Fibroblast of skin of right biceps (primary cell): ENCODE measurements at places on chromosomes 1 and 21.

DNA sequence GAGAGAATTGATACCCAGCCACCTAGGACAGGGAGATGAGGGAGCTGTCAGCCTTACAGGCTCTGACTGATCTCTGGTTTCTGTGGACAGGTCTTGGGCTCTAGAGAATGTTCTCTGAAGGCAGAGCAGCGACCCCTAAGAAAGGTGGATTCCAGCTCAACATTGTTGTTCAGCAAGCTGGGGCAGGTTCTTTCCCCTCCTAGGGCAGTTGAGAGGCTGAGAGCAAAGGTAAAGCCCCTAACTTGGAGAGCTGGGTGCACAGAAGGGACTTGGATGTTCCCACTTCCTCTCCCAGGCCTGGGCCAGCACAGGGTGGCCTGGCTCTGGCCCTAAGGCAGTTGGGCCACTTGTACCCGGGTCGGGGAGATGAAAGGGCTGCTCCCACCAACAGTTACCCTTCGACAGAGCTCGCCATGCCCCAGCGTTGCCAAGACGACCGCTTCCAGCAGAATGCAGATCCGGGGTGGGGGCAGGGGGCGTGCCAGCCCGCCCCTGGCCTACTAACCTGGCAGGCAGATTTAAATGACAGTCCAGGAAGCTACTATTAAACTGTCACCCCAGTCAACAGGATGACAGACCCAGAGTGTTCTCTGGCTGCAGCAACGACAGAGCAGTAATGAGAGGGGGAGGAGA lies 31.6 kb downstream of the LRP8 start:
- no peak for DNase-seq

DNA sequence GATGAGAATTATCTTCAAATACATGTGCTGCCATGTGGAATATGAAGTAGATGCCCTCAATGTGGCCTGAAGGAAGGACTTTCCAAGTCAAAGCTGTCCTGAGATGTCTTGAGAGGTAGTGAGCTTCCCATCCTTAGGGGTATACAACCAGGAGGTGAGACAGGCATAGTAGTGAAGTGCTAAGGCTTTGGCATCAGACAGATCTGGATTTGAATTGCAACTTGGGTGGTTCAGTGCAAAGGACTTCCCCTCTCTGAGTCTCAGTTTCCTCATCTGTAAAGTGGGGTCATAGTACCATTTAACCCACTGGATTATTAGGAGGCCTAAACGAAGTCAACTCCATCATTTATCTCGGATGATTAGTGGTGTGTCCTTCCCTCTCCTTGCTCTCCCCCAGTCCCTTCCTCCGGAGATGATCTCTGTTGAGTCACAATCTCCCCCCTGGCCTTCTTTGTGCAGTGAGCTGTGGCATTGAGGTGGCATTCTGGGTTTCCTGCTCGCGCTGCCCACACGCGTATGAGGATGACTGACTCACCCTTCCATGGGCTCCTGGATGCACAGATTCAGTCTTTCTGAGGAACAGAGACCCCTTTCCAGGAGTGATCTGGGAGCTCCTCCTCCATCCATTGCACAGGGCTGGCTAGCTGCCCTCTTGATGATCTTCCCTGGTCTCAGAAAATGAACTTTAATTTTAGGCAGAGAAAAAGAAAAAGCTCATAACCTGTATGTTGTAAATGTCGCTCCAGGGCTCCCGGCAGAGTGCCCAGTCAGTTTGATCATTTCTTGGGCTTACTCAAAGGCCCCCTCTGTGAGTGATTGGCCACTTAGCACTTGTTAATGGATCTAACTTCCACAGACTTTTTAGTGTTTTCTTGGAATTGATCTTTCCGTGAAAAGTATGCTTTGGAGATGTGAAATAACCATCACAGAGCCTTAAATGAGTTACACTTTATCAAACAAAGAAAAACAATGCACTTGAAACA lies 354.6 kb downstream of the PTPRU start:
- peak; percentile 18 for DNase-seq

- DNase-seq: peak; percentile 90
These were observed 20.7 kb downstream of the DIPK1A start for GRCh38 chr1:92940541-92940940.

- peak; percentile 34 for DNase-seq
These were observed 97.2 kb upstream of the ARTN start for GRCh38 chr1:43836267-43836951.

DNA sequence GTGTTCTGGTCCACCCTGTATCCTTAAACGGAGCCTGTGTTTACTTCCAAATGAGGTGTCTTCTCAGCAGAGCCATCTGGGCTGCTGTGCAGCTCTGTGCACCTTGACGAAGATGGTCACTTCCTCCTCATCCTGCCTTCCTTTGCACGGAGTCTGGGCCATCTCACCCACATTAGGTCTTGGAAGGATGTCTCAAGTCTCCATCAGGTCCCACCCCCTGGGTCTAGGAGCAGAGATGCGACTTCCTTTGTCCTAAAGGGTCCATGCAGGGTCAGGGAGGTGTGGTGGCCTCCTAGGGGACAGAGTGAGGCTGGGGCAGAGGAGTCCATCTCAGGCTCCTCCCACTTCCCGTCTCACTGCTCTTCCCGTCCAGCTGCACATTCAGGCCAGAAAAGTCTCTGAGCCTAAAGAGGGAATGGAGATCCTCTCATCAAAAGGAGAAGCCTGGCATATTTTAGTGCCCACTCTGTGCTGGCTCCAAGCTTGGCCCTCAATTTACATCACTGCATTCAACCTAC lies 209.2 kb downstream of the MATN1 start:
- DNase-seq: no peak

DNA sequence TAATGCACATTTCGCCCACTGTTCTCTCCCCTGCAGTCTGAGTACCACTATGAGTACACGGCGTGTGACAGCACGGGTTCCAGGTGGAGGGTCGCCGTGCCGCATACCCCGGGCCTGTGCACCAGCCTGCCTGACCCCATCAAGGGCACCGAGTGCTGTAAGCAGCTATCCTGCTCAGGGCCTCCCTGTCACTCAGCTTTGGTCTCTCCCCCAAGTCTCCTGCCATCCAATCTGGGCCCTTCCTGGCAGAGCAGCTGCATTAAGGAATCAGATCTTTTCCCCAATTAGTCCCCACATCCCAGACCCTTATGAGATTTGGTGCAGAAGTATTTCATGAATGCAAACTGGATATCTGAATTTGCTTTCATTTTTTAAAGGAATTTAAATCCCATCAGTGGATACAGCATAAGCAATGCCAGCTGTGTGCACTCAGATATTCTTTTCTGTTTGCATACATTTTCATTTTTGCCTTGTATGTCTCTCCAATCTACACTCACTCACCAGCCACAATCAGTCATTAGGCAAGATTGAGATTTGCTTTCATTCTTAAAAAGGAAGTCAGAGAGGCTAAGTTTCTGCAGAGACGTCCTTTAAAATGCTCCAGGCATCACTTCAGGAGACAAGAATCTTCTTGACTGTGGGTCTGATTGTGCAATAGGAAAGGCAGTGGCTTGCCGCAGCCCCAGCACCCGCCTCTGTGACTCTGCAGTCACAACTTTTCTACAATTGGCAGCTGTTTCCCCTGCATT lies 48.1 kb downstream of the ELAPOR1 start:
- peak; percentile 91 for DNase-seq

DNA sequence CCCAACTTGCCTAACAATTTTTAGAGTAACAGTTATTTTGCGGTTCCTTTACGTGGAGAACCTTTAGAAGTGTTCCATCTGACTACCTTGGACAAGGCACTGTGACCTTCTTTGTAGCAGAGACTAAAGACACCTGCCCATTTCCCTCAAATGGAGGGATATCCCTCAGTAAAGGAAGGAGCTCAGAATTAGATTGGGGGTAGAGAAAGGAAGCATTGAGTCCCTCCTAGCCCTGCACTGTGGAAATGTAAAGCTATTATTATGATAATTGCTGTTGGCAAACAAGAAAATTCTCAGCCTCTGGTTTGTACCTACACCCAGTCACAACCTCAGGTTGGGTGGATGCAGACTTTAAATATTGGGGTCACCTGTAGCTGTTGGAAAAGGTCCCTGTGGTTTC lies 72.6 kb upstream of the MACF1 start:
- DNase-seq: no peak

GRCh38 chr1:31763671-31764311 lies 349 bp downstream of the ADGRB2 start:
- no peak for DNase-seq

GRCh38 chr1:24481843-24482610 lies 20.6 kb upstream of the RCAN3 start:
- peak; percentile 20 for DNase-seq

GRCh38 chr1:153356392-153357075 lies 1.1 kb upstream of the S100A9 start:
- no peak for DNase-seq

GRCh38 chr1:108551137-108551862 lies 8.6 kb upstream of the EEIG2 start:
- DNase-seq: no peak

DNA sequence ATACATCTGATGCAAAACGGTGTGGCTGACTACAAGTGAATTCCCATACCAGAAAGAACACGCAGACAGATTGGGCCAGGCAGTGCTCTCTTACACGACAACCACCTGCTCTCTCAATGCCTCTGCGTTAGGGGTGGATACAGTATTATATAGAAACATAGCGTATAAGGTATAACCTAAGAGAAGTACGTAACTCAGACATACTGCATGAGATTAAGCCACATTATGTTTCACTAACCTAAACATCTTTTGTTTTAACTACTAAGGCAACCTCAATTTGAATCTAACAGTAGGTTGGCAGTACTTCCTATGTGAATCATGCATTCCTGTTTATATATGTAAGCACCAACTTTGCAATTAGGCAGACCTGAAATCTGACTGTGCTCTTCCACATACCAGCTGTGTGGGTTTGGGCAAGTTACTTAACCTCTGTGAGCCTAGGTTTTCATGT lies 58.1 kb upstream of the COA6 start:
- peak; percentile 6 for DNase-seq

DNA sequence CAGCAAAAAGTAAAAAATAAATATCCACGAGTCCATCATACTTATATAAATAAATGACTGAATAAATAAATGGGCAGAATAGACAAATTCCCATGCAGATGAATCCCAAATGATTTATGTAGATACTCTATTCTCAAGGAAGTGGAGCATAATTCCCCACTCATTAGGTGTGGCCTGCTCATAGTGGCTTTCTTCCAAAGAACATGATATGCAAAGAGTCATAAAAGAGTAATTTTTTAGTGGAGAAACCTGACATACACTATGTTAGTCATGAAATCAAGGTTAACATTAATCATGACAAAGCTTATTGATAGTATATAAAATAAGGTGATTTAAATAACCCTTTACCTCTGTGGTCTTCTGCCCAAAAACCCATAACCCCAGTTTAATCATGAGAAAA lies 298.9 kb downstream of the DPYD start:
- peak; percentile 28 for DNase-seq

GRCh38 chr1:25675729-25676476 lies 59.3 kb downstream of the MAN1C1 start:
- no peak for DNase-seq

DNA sequence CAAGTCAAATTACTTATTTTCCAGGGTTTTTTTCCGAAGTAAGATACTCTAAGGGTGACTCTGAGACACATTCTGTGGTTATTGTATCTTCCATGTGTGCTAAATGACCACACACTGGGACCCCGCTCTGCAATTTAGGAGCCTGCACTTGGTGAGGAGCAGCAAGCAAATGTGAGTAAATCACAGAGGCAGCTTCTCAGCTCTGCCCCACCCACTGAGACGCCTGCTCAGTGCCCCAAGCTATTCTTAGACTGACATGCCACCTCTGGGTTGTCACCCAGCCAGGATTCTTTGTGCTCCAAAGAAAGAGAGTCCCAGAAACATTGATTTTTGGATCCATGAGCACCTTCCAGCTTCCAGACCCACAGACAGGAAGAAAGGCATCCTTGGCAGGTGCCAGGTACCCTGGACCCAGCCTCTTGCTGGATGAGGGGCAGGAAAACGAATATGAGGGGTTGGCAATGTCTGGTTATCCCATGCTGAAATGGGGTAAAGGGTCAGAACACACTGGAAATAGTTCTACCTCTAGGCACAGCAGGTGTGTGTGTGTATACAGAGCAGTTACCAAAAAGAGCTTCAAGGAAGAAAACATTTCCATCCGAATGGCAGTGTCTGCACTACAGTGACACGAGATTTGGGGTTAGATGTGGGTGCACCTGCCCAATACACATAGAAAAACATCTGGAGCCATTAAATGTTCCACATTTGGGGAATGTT lies 41.2 kb downstream of the TNR start:
- no peak for DNase-seq

DNA sequence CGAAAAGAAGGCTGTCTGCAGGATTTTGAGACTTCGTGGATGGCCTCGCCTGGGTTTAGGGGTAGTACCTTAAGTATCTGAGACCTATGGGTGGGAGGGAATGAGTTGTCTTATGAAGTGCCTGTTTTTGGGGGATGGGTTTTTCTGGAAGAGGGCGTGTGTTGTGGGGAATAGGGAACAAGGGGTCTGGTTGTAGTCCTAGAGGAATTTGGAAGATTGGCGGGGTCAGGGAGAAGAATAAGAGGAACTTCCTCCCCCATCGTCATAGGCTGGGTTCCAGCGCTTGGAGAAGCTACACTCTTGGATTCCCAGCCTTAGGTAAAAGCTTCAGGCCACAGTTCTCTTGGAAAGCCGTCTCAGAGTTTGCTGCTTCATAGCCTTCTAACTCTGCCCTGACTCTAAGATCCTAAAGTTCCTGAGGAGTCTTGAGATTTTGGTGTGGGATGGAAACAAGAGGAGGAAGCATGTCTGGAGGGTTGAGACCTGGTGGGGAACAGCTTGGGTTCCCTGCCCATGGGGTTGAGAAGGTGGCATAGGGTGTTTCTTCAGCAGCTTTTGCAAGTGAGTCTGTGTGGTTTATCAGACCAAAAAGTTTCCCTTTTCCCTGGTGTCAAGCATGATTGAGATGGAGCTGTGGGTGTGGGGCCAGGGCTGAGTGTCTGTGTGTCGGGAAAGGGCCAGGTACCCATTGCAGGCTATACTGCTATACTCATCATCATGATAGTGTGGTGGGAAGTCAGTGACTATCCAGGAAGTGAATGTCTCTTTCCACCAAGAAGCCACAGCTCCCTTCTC lies 1.8 kb downstream of the VANGL2 start:
- no peak for DNase-seq

DNA sequence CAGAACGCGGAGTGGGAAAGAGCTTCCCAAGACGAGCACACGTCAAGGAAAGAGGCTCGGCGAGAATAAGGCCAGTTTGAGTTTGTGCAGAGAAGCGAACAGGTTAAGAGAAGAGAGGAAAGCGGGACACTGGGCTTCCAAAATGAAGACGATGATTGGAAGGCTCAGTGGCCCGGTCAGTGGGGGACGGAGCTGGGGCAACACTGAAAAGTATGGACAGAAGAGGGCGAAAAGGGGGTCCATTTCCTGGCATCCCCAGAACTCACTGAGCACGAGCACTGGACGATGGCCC lies 258 bp downstream of the CCT3 start:
- no peak for DNase-seq
